CD8-positive, alpha-beta memory T cell (primary cell): ENCODE measurements at places on chromosomes 5 and 9.

GRCh38 chr9:112002131-112002846, 105.7 kb downstream of the UGCG start:
- DNase-seq = peak; percentile 12
- no peak overlapping the region for H3K27ac ChIP-seq
- H3K4me1 ChIP-seq = peaks cover 15% of the 10 kb centered on the region
- H3K27me3 ChIP-seq = no peaks in the 10 kb centered on the region

DNA sequence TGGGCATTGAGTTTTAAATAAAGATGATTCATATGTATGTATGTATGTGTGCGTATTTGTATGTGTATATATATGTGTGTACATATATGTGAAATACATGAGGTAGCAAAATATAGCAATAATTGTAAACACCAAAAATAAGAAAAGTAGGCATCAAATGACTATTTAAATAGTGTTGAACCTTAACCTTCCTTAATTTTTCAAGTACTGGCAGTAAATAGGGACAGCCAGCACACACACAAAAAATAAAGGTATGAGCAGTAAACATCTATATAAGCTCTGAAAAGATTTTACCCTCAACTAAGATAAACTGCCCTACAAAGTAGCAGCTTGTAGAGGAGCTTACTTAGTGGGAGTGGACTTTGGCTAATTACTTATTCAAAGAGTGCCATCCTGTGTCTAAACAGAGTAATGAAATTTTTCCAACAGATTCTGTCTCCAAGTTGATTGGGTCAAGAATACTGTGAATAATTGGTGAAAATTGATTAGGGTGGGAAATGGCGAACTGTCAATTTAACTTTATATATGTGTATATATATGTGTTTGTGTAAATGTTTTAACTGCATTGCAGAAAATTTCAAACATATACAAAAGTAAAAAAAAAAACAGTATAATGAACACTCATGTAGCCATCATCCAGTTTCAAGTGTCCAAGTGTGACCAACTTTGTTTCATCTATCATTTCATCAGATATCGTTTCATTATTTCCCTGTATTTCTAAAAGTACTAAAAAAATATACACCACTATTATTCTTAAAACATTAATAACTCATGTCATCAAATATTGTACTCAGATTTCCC, 2.0 kb upstream of the ADAMTS6 start:
- peak; percentile 43 for DNase-seq
- peak overlapping the region; percentile 75 for H3K4me3 ChIP-seq
- H3K27ac ChIP-seq = peak overlapping the region; percentile 56
- no peaks in the 10 kb centered on the region for H3K27me3 ChIP-seq
- H3K4me1 ChIP-seq = peaks cover 20% of the 10 kb centered on the region
- no peaks in the 10 kb centered on the region for H3K36me3 ChIP-seq

- H3K27me3 ChIP-seq = peaks cover 3% of the 10 kb centered on the region
- H3K27ac ChIP-seq = no peak overlapping the region
Observed at GRCh38 chr9:130443840-130444492, 795 bp upstream of the ASS1 start.

DNA sequence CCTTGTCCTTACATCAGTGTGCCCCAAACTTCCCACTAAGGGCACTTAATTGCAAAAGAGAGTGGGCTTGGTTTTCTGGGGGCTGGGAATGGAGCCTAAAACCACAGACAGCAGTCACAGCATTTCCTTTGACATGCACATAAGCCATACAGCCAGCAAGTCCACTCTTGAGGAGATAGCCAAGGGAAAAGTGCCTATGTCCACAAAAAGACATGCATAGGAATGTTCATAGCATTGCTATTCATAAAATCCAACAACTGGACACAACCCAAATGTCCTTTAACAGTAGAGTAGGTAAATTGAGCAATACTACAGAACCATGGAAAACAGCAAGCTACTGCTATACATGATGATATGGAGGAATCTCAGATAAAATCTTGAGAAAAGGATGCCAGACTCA, 11.7 kb upstream of the FAT2 start:
- H3K36me3 ChIP-seq = no peaks in the 10 kb centered on the region
- H3K4me1 ChIP-seq = no peaks in the 10 kb centered on the region
- H3K4me3 ChIP-seq = no peak overlapping the region
- H3K27ac ChIP-seq = no peak overlapping the region

DNA sequence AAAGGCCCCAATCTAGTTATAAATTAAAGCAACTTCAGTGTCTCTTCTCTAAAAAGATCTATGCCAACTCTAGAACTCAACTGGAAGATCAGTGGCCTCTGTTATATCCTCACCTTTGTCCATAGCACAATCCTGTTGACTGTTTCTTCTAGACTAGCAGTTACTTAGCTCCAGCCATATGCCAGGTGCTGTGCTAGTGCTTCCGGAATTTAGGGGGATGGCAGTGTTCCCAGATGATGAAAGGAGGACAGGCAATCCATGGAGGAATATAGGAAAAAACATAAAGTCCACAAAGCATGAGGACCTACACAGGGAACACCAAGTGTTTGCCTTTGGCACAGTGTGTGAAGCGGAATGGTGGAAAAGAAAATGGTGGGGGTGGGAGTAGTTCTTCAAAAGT, 214.3 kb downstream of the MAPKAP1 start:
- H3K4me3 ChIP-seq = no peak overlapping the region
- H3K27me3 ChIP-seq = no peaks in the 10 kb centered on the region
- DNase-seq = no peak
- no peaks in the 10 kb centered on the region for H3K4me1 ChIP-seq

DNA sequence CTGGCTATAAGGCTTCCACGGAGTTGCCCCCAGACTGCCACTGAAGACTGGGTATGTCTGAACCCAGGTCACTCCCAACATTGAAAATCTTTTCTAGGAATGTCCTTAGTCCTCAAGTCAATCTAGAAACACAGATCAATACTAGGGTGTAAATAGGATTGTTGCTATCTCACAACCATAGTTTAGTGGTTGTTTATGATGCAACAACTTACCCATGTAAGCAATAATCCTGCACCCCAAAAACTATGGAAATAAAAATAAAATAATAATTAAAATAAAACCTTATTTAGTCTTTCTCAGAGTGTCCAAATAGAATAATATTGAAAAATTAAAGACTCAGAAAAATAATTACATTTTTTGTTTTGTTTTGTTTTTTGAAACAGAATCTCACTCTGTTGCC, 66.3 kb upstream of the FUBP3 start:
- no peak overlapping the region for H3K4me3 ChIP-seq
- H3K27me3 ChIP-seq = no peaks in the 10 kb centered on the region
- H3K36me3 ChIP-seq = no peaks in the 10 kb centered on the region
- DNase-seq = no peak
- no peaks in the 10 kb centered on the region for H3K4me1 ChIP-seq

GRCh38 chr5:41754857-41755256, 115.4 kb downstream of the OXCT1 start:
- no peaks in the 10 kb centered on the region for H3K4me1 ChIP-seq
- peaks cover 11% of the 10 kb centered on the region for H3K36me3 ChIP-seq

DNA sequence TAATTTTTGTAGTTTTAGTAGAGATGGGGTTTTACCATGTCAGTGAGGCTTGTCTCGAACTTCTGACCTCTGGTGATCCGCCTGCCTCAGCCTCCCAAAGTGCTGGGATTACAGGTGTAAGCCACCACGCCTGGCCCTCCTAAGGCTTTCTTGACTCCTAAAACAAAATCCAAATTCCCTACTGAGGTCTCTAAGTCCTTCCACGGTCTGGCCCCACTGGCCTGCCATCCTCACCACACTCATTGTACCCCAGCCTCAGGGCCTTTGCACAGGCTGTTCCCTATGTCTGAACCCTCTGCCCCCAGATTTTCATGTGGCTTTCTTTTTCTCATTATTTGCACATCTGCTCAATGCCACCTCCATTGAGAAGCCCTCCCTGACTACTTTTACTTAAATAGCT, 34.7 kb upstream of the MVB12B start:
- H3K4me3 ChIP-seq = no peak overlapping the region
- H3K36me3 ChIP-seq = no peaks in the 10 kb centered on the region
- no peak overlapping the region for H3K27ac ChIP-seq
- DNase-seq = no peak

- H3K4me3 ChIP-seq = no peak overlapping the region
- no peak overlapping the region for H3K27ac ChIP-seq
- H3K4me1 ChIP-seq = no peaks in the 10 kb centered on the region
- no peak for DNase-seq
Observed at GRCh38 chr5:73327908-73328455, 120.6 kb downstream of the FOXD1 start.

- H3K27me3 ChIP-seq = no peaks in the 10 kb centered on the region
- no peaks in the 10 kb centered on the region for H3K36me3 ChIP-seq
- H3K4me3 ChIP-seq = no peak overlapping the region
- H3K4me1 ChIP-seq = no peaks in the 10 kb centered on the region
Observed at GRCh38 chr9:37911271-37911681, 7.3 kb upstream of the SLC25A51 start.

DNA sequence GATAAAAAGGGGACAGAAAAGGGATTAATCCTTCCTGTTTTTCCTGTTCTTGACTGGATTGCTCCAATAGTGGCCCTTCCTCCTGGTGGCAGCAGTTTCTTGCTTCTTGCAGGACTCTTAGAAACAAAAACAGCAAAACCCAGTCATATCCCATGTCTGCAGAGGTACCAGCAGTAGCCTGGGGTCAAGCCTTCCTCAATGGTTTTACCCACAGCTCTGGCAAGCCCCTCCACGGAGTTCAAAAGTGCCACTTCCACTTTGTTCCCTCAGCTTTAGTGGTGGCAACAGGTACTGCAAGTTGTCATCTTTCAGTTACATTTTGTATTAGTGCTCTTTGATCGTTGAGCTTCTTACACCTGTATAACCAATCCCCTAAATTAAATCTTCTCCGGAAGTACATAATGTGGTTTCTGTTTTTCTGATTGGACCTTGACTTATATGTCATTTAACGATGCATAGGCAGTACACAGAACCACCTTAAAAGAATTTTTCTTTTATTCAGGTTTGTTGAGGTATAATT, 8.7 kb upstream of the RANBP6 start:
- H3K27ac ChIP-seq = no peak overlapping the region
- H3K27me3 ChIP-seq = no peaks in the 10 kb centered on the region
- peak overlapping the region; percentile 10 for H3K4me3 ChIP-seq
- no peaks in the 10 kb centered on the region for H3K4me1 ChIP-seq

DNA sequence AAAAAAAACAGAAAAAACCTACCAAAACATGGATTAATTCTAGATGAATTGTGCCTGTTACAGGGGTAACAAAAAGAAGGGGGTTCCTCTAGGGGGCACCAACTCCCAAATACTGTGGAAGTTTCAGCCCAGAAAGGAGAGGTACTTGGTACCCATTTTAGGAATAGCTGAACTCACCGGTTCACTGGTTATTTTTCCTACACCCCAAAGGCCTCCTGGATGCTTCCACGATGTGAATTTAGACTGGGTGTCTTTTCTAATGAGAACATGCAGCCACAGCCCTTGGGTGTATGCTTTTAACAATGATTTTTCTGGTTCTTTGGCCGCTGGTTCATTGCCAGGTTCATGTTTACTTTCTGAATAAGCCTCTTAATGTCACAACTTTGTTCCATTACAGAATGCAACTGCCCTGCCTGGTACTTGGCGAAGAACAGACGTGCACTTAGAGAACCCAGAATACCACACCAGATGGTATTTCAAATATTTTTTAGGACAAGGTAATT, 46.7 kb downstream of the GARNL3 start:
- DNase-seq = no peak
- no peaks in the 10 kb centered on the region for H3K36me3 ChIP-seq
- H3K4me1 ChIP-seq = no peaks in the 10 kb centered on the region
- H3K4me3 ChIP-seq = no peak overlapping the region
- H3K27me3 ChIP-seq = no peaks in the 10 kb centered on the region
